ENCODE measurements at places on chromosomes 4 and X.

GRCh38 chr4:10082459-10083272, 33.9 kb downstream of the WDR1 start:
- DNase-seq = no peak

GRCh38 chr4:10050261-10050661, 29.0 kb upstream of the SLC2A9 start:
- no peak for DNase-seq

DNA sequence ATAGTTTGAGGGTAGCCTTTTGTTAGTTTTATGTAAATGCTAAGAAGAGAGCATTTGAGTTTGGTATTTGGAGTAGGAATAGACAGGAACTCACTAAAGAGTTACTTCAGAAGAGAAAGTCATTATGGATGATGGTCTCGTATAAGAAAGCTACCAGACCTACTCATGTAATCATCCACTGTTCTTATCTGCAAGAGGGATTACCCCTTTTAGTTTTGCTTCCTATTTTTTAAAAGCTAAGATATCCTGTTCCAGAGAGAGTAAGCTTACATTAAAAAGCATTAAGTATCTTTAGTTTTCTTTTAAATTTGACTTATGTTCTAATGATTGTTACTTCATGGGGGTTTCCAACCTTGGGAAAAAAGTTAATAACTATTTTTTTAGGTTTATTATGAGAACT, 12.5 kb upstream of the ART3 start:
- no peak for DNase-seq

DNA sequence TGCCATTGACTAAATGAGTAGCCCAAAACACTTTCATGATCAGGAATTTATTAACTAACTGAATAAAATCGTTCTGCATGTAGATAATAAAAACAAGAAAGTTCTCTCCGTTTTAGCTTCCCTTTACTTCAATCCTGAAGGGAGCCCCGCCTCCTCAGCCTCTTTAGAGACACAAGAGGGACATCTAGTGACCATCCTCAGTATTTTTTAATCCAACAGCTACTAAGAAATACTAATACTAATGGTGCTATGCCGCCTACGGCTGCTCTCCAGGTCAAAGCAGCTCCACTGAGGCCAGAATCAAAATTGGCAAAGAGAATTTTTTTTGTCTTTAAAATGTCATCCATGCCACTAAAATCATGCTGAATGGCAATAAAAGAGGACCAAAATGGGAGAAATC, 3.2 kb upstream of the PCDH19 start:
- DNase-seq = no peak

DNA sequence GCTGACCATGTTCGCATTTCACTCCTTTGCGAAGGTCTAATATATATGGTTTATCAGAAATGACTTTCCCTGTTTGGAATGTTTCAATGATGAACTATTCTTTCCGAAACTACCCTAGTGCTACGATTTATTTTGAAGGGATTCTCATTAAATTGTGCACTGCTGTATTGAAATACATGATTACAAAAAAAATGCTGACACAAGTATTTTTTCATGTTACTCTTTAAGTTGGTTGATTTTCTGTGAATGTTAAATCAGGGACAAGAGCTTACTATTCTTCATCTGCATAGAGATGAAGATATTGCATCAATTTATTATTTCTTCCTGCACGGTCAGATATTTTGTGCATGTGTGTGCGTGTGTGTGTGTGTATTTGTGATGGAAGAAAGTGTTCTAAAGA, 731.5 kb upstream of the AGA start:
- DNase-seq = no peak

DNA sequence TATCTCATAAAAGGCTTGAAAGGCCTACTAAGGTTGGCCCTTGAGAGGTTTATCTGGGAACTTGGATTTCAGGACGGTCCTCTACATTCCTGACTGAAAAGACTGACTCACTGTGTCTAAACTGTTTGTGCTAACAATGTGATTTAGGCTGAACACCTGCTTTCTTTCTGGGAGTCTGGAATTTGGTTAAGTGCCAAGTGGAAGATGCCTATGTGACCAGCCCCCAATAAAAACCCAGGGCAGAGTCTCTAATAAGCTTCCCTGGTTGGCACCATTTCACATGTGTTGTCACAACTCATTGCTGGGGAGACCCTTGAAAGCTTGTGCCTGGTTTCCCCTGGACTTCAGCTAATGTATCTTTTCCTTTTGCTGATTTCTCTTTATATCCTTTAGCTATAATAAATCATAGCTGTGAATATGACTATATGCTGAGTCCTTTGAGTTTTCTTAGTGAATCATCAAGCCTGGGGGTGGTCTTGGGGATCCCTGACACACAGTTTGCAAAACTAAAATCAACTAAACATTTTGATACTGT, 55.1 kb downstream of the GPR82 start:
- DNase-seq = no peak

Data from stimulated activated CD4-positive, alpha-beta T cell treated with anti-CD3 and anti-CD28 coated beads, Interleukin-1b, Interleukin-23, amount 100 ng/mL, for 1 hour (primary cell).